ENCODE measurements at places on chromosomes 2 and 18. TPM values are rescaled to one million over a fixed set of nuclear protein-coding genes. Genes with fewer than 3 reads are reported as not detected.

The ZFP36L2 gene
- total RNA-seq = 213 TPM

The GAD1 gene
- total RNA-seq = 1.7 TPM

The MZT2A gene
- total RNA-seq = 131 TPM

The HTR2B gene
- total RNA-seq = not detected

The CFC1 gene
- not detected for total RNA-seq

The ABCG8 gene
- total RNA-seq = not detected

The CRACDL gene
- 5.2 TPM for total RNA-seq

The SPATA3 gene
- not detected for total RNA-seq

The RSAD2 gene
- under 0.01 TPM for total RNA-seq

The GKN1 gene
- total RNA-seq = not detected

The MATN3 gene
- 4.8 TPM for total RNA-seq

The ZC3H15 gene
- total RNA-seq = 72.1 TPM

The DUSP19 gene
- 1.2 TPM for total RNA-seq

The CROCC2 gene
- total RNA-seq = not detected

The ATP6V1B1 gene
- not detected for total RNA-seq

The HNMT gene
- total RNA-seq = 0.53 TPM

The ERICH2 gene
- 2.4 TPM for total RNA-seq

The HOXD10 gene
- not detected for total RNA-seq

The LHCGR gene
- not detected for total RNA-seq

The SERPINB3 gene
- total RNA-seq = 0.75 TPM

The GPR35 gene
- total RNA-seq = 0.17 TPM

The GALNT13 gene
- not detected for total RNA-seq

The DES gene
- total RNA-seq = 0.33 TPM

The KLHL14 gene
- total RNA-seq = not detected

The NT5C1B gene
- total RNA-seq = not detected

The SLC9A2 gene
- total RNA-seq = 0.52 TPM

The BCL11A gene
- total RNA-seq = 8.5 TPM

The MRPL44 gene
- total RNA-seq = 29.6 TPM

The GDF7 gene
- under 0.01 TPM for total RNA-seq

The VWC2L gene
- total RNA-seq = not detected

The OSR1 gene
- 9.4 TPM for total RNA-seq

The TSPYL6 gene
- total RNA-seq = not detected

The EFR3B gene
- total RNA-seq = under 0.01 TPM

The GPAT2 gene
- total RNA-seq = 2.7 TPM

The NXPH2 gene
- total RNA-seq = not detected

The CFAP210 gene
- total RNA-seq = not detected

The CHRNG gene
- not detected for total RNA-seq

The BOK gene
- total RNA-seq = 38.5 TPM

The ADD2 gene
- not detected for total RNA-seq

The LONRF2 gene
- total RNA-seq = under 0.01 TPM

The TMEM247 gene
- not detected for total RNA-seq

The DNAH6 gene
- 0.50 TPM for total RNA-seq

The LYPD1 gene
- not detected for total RNA-seq

Measured in mammary epithelial cell (primary cell).